ENCODE measurements at places on chromosomes 6 and 20.

- no peak for DNase-seq
Observed at GRCh38 chr6:160396292-160396691, 48.1 kb downstream of the SLC22A3 start.

DNA sequence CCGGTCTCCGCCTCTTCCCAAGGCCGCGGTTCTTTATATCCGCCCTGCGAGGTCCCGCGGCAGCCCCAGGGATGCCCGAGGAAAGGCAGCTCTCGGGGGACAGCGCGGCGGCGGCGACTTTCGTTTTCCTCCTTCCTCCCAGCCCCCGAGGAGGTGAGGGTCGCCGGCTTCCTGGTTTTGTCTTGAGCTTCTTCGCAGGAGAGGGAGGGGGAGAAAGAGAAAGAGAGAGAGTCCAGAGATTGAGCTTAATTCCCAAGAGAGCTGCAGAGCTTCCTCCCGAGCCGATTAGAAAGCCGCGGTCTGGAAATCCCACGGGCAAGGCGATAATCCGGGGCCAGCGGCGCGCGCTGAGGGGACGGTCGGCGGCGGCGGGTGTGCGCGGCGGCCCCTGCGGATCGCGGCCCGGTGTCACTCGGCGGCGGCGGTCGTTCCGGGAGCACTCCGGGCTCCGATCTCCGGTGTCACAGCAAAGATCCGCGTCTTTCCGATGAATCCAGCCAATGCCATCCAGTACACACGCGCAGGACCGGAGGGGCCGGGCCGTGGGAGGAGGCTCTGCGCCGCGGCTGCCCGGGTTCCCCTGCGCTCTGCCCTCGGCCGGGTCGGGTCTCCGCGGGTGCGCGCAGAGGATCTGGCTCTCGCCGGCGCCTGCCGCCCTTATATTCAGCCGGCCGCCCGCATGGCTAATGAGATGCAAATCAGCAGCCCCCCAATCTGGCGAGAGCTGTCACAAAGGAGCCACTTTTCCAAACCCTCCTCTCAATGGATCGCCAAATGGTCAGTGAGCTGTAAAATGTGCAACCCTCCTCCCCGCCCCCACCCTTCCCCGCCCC, at the start of gene DLL1:
TSS of gene DLL1 (minus strand) at position 783 of the 833 bp plus-strand sequence. CDS start 939 bp downstream, outside the sequence.
- DNase-seq, result no peak

DNA sequence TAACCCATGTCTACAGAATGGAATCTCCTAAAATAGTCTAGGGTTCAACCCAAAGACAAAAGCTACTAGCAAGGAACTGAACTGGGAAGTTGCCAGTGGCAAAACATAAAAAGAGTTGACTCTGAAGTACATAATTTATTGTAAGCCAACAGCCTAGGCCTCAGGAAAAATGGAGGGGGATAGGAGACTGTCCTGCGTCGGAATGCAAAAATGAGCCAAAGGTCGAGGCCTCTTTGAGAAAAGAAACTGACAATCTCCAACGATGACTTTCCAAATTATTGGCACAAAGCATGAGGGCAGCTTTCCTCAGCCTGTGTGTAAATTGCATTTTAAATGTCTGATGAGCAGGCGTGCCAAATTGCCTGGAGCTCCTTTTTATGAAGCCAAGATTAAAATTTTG, 2.1 kb downstream of the COL12A1 start:
- DNase-seq, result no peak

GRCh38 chr6:97021194-97021593, 96.7 kb downstream of the KLHL32 start:
- DNase-seq, result no peak

DNA sequence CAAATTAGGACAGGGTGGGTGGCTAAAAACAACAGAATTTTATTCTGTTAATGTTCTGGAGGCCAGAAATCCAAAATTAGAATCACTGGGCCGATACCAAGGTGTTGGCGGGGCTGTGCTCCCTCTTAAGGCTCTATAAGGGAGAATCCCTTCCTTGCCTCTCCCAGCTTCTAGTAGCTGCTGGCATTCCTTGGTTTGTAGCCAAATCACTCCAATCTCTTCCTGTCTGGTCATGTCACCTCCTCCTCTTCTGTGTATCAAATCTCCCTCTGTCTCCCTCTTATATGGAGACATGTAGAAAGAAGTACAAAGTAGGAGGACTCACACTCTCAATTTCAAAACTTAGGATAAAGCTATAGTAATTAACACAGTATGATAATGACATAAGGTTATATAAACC, 102.9 kb upstream of the SIRPA start:
- DNase-seq, result no peak

DNA sequence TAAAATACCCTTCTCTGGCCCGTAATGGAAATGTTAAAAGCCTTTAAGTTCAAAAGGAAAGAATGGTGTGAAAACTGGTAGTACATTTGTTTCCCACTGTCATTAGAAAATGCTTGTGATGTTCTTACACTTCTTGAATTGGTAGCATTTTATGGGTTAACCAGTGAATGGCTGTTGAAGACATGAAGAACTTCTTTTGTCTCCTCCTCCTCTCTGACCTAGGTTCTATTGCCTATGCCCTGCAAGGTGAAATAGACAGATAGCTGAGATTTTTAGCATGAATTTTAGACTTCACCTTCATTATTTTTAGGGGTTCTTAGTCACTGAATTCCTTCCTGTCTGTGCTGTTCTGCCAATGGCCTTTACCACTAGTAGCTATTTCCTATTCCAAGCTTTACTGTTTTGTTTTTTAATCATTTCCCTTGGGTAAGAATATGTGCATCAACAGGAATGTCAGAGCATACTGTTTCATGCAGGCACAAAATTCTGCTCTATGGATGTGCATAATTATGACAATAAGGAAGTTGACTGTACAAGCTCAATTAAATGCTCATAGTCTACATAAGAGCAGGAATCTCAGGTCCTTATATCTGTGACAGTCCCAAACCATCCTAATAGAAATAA, 4.9 kb downstream of the TNFAIP3 start:
- no peak for DNase-seq

DNA sequence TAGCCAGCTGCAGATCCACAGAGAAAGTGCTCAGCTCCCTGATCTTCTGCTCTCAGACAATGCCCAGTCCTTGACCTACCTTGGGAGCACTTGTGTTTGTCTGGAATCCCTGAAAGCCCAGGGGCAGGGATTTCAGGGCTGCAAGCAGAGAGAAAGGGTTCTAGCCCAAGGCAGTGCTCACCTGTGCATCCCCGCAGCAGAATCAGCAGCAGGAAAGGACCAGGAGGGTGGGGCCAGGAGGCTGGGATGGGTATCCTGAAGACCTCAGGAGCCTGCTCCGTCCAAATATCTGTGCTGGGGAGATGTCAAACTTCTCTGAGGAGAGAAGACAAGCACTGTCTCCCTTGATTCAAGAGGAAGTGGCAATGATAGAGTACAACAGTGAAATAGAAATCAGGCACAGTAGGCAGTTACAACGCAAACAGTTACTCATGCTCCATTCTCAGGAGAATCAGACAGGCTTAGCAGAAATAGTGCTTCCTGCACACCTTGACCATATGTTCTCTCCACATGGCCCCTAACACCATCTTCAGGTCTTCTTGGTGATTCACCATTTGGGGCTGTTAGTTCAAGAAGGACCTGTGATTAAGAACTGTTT, 28.7 kb upstream of the SIRPG start:
- DNase-seq, result no peak

DNA sequence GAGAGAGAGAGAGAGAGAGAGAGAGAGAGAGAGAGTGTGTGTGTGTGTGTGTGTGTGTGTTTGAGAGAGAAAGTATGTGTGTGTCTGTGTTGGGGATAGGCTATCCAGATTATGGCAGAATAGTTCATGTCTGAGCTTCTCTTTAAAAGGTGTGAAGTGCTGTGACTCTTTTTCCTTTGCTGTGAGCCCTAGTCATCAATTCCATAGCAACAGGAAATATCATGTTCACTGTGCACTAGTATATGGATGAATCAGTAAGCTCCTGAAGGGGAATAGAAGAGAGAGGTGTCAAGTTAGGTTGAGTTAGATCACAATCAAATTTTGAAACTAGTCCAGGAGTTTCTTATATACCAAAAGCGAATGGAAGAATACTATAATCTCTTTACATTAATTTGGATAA, 318.7 kb downstream of the RFPL4B start:
- DNase-seq, result no peak

GRCh38 chr6:5345324-5345723, 84.0 kb downstream of the FARS2 start:
- DNase-seq, result no peak

DNA sequence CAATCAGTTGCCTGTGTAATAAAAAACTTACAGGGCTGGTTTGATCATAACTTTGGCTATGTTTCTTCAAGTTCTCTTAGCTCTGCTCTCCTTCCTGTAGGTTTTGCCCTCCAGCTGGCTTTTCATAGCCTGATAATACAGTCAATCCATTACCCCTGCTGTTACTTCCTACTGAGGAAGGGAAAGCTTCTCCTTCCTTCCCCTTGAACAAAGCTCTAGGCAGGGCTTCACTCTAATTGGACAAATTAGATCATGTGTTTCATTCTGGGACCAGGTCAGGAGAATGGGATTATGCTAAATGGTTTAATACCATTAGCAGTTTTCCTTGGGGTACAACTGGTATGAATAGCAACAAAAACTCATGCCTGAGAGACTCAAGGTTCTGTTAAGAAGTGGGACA, 106.8 kb upstream of the MCHR2 start:
- DNase-seq, result no peak

Measured in stimulated activated CD8-positive, alpha-beta memory T cell treated with anti-CD3 and anti-CD28 coated beads, Interleukin-15, amount 100 ng/mL, for 24 hours (primary cell).